ENCODE measurements at places on chromosomes 11 and 22.

GRCh38 chr22:43173976-43174720, 12.8 kb downstream of the TTLL12 start:
- no peak for ATAC-seq

DNA sequence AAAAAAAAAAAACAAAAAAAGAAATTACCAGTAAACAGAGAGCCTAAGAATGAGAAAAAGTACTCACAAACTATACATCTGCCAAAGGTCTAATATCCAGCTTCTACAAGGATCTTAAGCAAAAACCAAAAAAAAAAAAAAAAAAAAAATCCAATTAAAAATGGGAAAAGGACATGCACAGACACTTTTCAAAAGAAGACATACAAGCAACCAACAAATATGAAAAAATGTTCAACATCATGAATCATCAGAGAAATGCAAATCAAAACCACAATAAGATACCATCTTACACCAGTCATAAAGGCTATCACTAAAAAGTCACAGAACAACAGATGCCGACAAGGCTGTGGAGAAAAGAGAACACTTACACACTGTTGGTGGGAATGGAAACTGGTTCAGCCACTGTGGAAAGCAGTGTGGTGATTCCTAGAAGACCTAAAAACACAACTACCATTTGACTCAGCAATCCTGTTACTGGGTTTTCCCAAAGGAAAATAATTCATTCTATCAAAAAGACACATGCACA, 18.3 kb downstream of the MS4A6A start:
- ATAC-seq, result no peak

DNA sequence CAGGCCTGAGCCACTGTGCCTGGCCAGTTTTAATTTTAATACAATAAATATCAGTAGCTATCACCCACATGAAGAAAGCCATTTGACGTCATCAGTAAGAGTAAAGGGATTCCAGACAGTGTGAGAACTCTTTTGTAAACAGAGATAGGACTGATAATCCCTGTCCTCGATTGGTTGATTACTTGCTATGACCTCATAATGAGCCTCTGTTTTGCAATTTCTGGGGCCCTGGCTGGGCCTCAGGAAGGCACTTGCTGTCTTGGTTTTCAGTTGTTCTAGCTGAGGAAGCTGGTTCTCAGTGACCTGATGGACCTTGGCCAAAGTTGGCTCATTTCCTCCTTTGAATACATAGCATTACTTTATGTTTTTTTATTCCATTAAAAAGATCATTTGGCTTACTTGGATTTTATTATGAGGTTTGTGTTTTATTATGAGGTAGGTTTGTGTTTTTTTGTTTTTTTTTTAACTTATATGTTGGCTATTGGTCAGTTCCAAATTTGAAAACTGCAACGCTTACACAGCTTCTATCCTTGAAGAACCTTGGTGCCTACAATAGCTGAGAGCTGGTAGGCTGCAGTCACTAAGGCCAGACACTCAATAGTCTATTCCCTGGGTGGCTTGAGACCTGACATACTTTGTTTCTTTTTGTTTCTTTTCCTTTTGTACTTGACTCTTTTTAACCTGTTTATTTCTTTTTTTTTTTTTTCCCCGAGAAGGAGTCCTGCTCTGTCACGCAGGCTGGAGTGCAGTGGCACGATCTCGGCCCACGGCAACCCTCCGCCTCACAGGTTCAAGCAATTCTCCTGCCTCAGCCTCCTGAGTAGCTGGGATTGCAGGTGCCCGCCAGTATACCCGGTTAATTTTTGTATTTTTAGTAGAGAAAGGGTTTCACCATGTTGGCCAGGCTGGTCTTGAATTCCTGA, 20.0 kb downstream of the MARK2 start:
- ATAC-seq, result peak; percentile 82

DNA sequence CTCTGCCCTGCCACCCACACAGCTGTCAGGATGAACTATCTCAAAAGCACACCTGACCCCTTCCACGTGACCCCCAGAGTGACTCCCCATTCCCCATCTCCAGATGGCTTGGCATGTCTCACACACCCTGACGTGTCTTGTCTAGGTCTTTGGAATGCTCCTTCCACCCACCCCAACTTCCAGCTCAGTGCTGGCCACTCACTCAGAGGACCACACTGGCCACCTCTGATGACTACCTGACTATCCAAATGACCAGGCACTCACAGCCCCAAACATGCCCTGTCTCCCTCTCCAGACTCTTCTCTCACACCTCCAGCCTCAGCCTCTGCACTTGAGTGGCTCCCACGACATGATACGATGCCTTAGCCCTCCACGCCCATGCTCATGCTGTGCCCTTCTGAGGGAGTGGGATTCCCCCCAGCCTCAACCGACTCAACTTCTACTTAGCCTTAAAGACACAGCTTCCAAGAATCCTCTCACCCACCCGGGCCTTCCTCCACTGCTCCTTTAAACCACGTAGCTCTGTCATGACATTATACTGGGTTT, 259.4 kb downstream of the BUD13 start:
- ATAC-seq, result no peak

DNA sequence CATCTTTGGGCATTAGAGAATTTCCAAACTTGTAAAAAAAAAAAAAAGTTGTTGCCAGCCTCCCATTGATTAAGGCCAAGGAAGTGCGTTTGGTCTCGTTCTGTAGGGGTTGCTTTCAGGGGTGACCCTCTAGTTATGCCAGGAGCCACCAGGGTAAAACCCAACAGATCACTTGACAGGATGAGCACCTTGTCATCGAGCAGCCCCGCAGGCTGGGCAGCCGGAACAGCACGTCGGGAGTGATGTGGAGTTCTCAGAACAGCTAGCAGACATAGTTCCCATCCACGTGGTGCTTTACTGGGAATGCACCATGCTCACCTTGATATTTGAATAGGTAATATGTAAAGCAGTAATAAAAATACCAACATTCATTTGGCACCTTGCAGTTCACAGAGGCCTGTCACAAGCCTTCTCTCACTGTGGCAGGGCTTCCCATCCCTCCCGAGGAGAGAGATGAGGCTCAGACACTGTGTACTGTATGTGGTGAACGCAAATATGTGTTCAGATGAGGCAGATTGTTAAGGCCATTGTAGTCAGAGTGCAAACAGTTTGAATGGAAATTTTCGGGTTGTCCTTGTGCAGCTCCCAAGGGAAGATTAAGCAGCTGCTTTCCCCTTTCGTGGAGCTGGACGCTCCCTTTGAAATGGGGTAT, 70.9 kb upstream of the SORL1-AS1 start:
- no peak for ATAC-seq
